ENCODE measurements at places on chromosomes 7 and 10.

DNA sequence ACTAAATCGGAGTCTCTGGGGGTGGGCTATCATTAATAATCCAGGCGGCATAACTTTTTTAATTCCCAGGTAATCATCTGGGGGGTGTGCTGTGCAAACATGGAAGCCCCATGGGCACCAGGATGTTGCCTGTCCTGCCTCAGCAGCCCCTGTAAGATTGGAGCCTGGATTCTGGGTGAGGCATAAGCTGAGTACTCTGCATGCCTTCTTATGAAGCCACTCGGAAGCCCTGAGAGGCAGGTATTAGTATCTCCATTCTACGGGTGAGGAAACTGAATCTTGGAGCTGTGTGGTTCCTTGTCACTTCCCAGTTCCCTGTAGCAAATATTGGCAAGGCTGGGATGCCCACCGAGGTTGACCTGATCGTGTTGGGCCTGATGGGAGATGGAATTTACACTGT lies 7.4 kb upstream of the OPN4 start:
- DNase-seq = no peak

DNA sequence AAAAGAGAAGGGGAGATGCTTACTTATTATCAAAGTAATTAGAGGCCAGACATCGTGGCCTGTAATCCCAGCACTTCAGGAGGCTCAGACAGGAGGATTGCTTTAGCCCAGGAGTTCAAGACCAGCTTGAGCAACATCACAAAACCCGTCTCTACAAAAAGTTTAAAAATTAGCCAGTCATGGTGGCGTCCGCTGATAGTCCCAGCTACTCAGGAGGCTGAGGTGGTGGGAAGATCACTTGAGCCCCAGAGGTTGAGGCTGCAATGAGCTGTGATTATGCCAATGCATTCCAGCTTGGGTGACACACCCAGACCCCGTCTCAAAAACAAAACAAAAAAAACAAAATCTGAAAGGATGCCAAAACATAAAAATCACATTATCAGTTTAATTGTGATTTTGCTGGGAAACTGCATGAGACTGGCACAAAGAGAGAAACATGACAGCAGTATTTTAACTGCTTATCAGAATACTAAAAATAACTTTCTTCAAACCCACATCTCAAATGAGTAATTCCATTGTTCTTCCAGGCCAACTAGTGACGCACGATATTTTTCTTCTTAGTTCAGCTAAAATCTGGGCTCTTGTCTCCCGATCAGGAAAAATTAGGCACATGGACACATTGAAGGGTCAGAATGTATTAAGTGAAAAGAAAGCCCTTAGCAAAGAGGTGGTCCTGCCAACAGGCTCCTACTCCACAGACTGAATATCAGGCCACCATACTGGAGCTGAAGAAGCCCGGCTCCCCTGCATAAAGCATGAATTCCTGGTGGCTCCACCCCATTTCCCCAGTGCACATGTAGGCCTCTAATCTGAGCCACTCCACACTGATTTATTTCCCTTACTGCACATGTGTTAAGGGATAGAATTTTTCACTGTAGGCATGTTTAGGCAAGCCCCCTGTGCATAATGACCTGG lies 9.6 kb upstream of the CCM2 start:
- no peak for DNase-seq

DNA sequence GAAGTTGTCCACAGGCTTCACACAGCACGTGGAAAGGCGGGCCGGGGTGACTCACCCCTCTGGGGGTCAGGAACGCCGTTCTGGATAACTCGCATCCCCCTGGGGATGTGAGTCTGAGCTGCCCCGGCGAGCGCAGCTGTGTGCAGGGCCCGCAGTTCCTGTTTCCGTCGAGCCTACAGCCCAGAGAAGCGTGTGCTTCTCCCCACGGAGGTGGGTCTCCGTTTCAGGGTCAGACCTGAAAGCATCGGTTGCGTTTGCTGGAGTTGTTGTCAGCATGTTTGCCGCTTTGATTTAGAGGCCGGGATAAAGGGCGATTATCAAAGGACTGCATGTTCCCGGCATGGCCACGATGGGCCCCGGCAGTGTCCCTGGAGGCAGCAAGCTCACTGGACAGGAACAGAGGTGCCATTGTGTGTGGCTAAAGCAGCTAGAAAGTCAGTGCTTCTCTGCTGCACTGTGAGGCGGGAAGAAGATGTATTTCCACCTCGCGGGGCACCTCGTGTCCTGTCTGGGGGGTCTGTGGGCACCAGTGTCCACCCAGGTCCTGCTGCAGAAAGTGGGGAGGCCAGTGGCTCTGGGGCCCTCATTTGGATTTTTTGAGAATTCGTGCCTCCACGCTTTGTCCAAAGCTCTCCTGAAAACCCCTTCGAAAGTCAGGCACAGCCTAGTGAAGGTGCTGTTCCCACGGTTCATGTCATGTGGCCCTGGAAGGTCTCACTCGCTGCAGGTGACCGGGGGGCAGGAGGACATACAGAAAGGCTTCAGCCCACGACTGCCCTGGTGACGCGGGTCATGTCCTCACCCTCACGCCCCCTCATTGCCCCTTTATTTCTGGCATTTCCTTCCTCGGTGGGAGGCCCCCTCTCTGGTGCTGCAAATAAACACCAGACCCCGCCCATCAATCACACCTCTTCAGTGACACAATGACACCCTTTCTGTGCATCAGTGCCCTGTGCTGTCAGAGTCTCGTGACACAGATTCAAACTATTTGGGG lies 27.4 kb upstream of the GDI2 start:
- DNase-seq = peak; percentile 80

- DNase-seq = no peak
These were observed 919 bp downstream of the INPP5F start for GRCh38 chr10:119726676-119727261.

- DNase-seq = no peak
These were observed 431.6 kb upstream of the NPVF start for GRCh38 chr7:25659841-25660240.

DNA sequence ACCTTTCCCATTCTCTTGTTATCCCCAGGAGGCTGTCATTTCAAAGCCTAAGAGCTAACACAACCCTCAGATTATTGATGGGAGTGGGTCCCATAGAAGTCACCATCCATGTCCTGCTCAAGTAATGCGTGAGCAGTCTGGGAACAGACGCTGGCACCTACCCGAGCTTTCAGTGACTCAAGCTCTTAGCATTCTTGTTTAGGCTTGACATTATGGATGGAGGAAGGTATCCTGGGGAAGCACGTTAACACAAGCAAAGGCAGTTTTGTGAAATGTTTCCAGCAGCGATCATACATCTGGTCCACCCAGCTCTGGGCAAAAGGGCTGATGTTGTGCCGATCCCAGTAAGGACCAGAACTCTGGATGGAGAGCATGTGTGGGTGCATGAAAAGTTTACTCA lies 30.0 kb upstream of the AUTS2 start:
- no peak for DNase-seq

DNA sequence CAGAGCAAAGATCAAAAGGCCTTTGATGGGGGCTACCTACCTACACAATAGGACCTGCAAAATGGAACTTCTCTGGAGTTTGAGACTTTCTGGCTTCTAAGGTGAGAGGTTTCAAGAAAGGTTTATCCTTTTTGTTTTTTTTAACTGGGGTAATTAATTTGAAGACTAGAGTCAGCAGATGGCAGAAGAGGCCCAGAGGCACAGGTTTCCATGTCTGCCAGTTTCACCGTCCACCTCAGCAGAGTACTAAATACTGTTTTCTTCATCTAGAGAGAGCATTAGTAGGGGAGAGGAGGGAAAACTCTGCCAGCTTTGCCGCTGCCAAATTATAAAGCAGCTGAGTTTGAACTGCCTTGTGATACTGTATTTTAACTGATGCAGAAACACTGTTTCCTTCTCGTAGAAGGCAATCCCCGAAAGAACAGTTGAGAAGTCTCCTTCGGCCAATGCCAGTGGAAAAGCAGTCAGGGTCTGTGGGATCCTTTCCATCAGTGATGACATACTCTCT lies 138.7 kb downstream of the SLC25A13 start:
- DNase-seq = no peak

GRCh38 chr10:133142523-133143199 lies 17.4 kb upstream of the KNDC1 start:
- no peak for DNase-seq

DNA sequence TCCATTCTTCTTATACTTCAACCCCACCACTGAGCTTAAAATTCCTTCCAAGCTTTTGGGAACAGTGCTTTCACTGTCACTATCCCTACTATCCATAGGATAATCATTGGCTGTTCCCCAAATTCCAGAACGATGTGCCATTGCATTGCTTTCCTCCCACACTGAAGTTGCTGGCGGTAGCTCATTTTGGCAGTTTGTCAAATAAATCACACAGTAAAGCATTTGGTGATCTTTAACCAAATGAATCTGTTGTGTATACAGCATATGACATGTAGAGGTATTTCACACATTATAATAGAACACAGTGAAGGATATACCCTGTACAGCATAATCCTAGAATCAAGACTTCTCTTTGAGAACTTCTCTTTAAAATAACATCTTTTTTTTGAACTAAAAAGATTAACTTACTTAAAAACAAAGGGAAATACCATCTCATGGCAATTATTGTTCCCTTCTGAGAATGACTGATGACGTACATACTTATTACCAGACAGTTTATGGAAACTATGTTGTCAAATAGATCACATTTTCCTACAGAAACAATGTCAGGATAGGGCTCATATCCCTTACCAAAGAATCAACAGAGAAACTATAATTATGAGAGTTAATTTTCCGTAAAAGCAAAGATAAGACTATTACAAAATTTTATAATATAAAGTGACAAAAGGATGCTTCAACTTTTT lies 93.6 kb downstream of the CTNNA3 start:
- DNase-seq = no peak

DNA sequence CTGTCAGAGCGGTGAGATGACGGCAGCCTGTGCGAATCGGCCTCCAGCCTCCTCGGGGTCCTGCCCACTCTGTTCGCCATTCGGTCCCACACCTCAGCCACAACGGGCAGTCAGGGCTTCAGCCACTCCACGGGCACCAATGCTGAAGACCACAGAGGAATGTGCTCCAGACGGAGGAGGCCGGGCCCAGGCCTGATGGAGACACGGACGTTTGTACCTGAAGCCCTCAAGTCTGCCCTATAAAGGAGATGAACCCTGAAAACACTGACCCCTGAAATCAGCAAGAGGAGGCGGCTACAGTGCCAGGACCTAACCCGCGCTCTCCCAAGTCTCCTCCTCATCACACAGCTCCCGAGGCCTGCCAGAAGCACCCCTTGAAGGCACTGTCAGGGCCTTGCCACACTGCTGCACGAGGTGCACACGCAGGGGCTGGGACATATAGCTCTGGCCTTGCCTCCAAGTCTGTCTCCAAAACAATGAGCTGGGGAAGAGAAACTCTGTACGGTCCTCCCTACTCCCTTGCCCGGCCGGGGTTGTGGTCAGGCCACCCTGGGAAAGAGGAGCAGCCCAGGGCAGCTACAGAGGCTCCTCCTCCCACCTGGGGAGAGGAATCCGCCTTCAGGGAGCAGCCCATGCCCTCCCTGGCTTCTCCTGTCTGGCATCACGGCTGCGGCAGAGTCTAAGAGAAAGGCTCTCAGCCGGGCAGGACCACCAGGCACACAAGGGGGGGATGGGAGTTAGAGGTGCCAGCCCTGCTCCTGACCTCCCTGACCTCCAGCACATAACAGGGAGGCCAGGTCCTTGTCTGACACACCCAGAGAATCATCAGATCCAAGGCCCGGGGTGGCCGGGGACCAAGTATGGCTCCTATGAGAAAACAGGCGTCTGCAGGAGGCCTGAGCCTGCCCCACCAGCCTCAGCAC lies 310.1 kb downstream of the PTPRN2 start:
- no peak for DNase-seq

DNA sequence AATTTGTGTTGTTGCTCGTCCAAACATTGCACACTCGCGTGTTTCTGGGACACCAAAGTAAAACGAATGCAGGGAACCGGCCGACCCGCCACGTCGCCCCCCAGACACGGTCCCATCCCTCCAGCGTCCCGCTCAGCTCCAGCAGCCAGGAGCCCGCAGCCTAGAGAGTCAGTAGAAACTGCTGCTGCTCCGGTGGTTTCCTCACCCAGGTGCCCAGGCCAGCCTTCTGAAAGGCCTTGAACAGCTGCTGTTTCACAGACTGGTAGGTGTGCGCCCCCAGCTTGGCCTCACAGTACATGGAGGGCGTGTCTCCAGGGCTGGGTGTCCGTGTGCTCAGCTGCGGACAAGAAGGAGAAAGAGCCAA lies 126.8 kb downstream of the WDR37 start:
- DNase-seq = no peak

DNA sequence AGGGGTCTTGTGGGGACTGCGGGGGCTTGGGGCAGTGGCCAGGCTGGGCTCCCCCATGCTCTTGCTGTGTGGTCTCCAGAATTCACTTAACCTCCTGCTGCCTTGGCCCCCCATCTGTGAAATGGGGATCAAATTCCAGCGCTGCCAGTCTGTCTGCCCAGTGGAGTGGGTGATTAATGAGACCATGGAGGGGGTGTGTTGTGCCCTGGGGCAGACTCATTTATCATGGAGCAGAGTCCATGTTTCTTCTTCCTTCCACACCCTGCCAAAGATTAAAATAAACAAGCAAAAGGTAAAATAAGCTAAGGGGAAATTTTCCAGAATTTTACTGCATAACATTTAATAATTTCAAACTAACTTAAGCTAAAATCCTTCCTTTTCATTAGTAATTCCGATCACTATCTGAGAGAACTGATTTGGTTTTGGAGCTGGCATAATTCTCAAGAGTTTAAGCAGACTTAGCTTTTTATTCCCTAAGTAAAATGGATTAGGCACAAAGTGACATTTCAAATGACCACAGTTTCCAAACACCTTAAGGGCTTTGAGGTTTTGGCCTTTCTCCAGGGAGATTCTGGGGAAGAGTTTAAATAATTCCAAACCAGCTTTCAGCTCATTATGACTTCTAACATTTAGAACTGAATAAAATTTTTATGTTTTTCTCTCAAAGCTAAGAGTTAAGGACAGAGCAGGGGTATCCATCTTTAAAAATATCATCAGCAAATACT lies 211.9 kb downstream of the CXCL12 start:
- no peak for DNase-seq

GRCh38 chr10:59913547-59914237 lies 7.3 kb upstream of the CCDC6 start:
- DNase-seq = no peak

- DNase-seq = no peak
These were observed 43.2 kb downstream of the MTURN start for GRCh38 chr7:30177965-30178364.

DNA sequence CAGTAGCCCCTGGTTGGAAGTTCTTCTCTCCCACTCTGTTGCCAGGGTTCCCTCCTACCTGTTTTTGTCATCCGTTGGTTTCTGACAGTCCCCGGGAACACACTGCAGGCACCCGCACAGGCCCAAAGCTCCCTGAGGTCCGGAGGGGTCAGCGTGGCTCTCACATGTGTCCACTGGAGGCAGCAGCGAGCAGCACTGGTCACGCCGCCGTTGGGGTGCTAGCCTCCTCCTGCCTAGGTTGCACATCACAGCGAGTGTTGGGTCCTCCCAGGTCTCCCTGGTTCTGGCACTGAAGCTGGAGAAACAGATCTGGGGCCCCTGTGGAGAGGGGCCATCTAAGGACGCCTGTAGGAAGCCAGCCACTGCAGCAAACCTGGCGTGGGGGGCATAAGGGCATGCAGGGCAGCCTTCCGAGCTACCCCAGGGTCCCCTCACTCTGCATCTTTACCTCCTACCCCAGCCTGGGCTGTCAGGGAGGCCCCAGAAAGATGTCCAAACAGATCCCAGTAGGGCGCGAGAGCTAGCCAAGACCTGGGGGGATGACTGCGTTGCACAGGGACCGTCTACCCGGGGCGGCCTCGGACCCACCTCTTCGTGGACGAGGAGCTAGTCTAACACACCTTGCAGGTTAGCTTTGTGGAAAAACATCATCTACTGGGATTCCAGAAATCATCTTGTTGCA lies 28.9 kb downstream of the LRRC27 start:
- DNase-seq = no peak
